ENCODE measurements at places on chromosomes 3 and 15.

- no peak for DNase-seq
Observed at GRCh38 chr15:41892621-41893421, 1.0 kb downstream of the SPTBN5 start.

DNA sequence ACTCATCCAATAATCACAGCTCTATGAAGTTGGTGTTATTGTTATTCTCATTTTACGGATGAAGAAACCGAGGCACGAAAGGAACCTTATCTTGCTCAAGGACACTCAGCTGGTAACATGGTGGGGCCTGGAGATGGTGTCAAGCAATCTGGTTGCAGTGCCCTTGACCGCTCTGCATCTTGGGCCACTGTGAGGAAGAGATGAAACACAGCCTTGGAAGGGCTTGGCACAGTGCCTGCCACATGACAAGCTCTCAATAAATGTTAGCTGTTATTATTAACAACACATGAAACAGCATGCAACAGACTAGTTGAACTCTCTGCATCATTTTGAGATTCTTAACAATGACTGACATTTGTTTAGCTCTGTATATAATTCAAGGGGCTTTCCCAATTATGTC lies 10.1 kb upstream of the ITGA11 start:
- no peak for DNase-seq

GRCh38 chr3:73204841-73205240 lies 143.4 kb downstream of the EBLN2 start:
- no peak for DNase-seq

- no peak for DNase-seq
Observed at GRCh38 chr3:168183774-168184173, 88.0 kb upstream of the GOLIM4 start.

- no peak for DNase-seq
Observed at GRCh38 chr15:92091155-92091734, 237.7 kb downstream of the SLCO3A1 start.
